GM04503 (cell line): ENCODE measurements at places on chromosomes 6 and 20.

- no peak for DNase-seq
Measured at GRCh38 chr6:56514395-56514794, 128.3 kb downstream of the DST start.

GRCh38 chr20:24708411-24709295, 239.2 kb downstream of the SYNDIG1 start:
- no peak for DNase-seq

GRCh38 chr6:29563435-29563965, 4.0 kb upstream of the UBD start:
- DNase-seq: no peak

DNA sequence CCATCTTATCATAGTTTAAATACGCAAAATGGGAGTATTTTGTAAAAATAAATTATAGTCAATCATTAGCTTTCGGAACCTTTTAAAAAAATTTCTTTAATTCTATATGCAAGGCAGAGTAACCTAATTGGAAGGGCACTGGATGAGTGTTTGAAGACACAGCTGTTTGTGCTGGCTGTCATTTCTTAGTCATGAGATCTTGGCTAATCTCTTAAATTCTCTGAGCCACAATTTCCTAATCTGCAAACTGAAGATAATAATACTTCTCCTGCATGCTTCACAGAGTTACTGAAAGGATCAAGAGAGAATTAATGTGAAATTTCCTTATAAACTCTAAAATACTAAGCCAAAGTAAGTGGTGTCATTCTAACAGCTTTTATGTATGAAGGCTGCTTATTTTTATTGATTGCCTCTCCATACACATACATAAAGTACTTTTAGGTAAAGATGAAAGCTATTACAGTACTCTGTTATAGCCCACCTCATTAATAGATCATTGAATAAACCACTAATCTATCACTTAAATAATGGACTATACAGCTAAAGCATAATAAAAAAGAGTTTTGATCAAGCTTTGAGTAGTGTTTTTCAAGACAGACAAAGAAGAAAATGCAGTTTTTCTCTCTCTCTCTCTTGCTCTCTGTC, 383.7 kb upstream of the IRAK1BP1 start:
- DNase-seq: peak; percentile 17

GRCh38 chr6:142162780-142163179, 15.7 kb downstream of the VTA1 start:
- DNase-seq: no peak

GRCh38 chr6:169409742-169410312, 156.2 kb upstream of the THBS2 start:
- no peak for DNase-seq

- DNase-seq: no peak
Measured at GRCh38 chr20:63163596-63164483, 52.1 kb downstream of the YTHDF1 start.

- DNase-seq: no peak
Measured at GRCh38 chr6:148625609-148626008, 121.2 kb upstream of the UST start.

GRCh38 chr6:1525364-1526038, 84.2 kb upstream of the FOXC1 start:
- no peak for DNase-seq

GRCh38 chr6:84508981-84509380, 255.4 kb downstream of the TBX18 start:
- DNase-seq: peak; percentile 79
